Foreskin melanocyte (primary cell): ENCODE measurements at places on chromosomes 12 and 14.

DNA sequence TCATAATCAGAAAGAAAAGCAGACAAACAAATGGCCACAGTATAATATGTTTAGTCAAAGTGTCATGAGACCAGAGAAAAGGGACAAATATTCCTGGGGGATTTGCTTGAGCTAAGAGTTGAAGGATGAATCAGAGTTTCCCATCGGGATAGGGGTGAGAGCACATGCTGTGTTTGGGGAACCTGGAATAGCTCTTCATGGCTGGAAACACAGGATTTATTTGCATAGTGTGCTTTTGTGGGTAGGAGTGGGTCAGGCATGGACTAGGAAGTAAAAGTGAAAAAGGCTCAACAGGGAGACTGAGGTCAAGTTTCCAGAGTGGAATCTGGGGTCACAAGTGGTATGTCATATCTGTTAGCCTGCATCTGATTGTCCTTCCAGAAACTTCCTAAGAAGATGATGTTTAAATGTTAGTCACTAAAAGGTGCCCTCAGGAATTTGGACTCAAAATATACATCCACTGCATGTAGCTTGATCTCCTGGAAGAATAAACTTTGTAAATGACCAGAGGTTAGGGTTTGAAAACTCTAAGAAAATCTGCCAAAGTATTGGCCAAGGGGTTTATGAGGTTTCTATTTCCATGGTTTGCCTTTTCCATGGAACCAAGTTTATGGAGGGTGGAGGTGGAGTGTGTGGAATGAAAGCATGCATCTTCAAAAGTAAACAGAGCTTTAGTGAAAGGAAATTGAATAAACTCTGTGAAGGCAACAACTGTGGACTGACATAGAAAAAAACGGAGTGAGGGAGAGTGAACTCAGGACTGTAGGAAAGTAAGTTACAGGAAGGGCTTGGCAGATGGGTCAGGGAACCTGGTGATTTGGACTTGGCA lies 344.6 kb downstream of the C12orf75 start:
- no peak for DNase-seq

GRCh38 chr12:57126061-57126460 lies 2.2 kb upstream of the LRP1 start:
- no peak for DNase-seq

DNA sequence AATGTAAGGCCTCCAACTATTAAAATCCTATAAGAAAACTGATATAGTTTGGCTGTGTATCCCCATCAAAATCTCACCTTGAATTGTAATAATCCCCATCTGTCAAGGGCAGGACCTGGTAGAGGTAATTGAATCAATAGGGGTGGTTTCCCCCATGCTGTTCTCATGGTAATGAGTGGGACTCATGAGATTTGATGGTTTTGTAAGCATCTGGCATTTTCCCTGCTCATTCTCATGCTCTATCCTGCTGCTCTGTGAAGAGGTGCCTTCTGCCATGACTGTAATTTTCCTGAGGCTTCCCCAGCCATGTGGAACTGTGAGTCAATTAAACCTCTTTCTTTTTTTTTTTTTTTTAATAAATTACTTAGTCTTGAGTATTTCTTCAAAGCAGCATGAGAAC lies 31.9 kb downstream of the TSPAN19 start:
- no peak for DNase-seq

- no peak for DNase-seq
These were observed 4.3 kb downstream of the HOXC9 start for GRCh38 chr12:54004063-54004840.

DNA sequence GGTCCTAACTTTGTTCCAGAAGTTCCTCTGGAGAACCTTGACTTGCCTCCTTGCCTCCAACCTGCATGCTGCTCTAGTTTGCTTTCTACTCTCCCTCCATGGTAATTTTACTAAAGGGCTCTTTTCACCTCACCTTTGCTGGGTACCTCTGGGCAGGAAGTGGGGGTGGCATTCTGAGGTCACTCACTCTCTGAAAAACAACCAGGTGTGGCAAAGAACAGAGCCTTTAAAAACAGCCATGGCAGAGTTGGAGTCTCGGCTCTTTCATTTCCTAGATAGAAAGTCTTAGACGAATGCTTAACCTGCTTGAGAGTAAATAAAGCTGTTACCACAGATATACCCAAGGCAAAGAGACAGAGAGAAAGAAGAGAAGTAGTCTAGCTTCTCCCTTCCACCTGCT lies 827.9 kb downstream of the BCL11B start:
- DNase-seq = no peak

GRCh38 chr14:52013984-52014600 lies 24.7 kb downstream of the RTRAF start:
- no peak for DNase-seq
